Natural killer cell (primary cell): ENCODE measurements at places on chromosomes 1 and 21. TPM values are rescaled to one million over a fixed set of nuclear protein-coding genes. Genes with fewer than 3 reads are reported as not detected.

RPE65 gene
- total RNA-seq, result not detected

PROK1 gene
- not detected for total RNA-seq

OR6K2 gene
- not detected for total RNA-seq

ZNF648 gene
- not detected for total RNA-seq

FCRLB gene
- total RNA-seq, result 6.2 TPM

AXDND1 gene
- total RNA-seq, result 2.0 TPM

PRDM16 gene
- 0.25 TPM for total RNA-seq

PPIAL4G gene
- 0.50 TPM for total RNA-seq

LGALS8 gene
- 129 TPM for total RNA-seq

NMNAT2 gene
- not detected for total RNA-seq

SERTAD4 gene
- total RNA-seq, result not detected

CA6 gene
- total RNA-seq, result not detected

CR1 gene
- total RNA-seq, result 2.6 TPM

FAM72C gene
- not detected for total RNA-seq

PADI2 gene
- 0.88 TPM for total RNA-seq

MROH9 gene
- not detected for total RNA-seq

AMY1B gene
- not detected for total RNA-seq

IFNAR2 gene
- total RNA-seq, result 70.9 TPM

PLA2G4A gene
- total RNA-seq, result 0.45 TPM

EFNA1 gene
- total RNA-seq, result 1.9 TPM

RGS16 gene
- total RNA-seq, result 9.6 TPM

SPATA1 gene
- total RNA-seq, result 0.63 TPM

ATAD3C gene
- total RNA-seq, result 2.2 TPM

AADACL3 gene
- not detected for total RNA-seq

MANEAL gene
- total RNA-seq, result 2.4 TPM

SELP gene
- total RNA-seq, result 2.5 TPM

SYCP1 gene
- total RNA-seq, result not detected

CAMK1G gene
- total RNA-seq, result not detected

CD84 gene
- 56.7 TPM for total RNA-seq

CHRM3 gene
- not detected for total RNA-seq

SUSD4 gene
- total RNA-seq, result not detected

TAF5L gene
- 32.7 TPM for total RNA-seq

KCNH1 gene
- total RNA-seq, result not detected

DEPDC1 gene
- not detected for total RNA-seq

PIGV gene
- 35.2 TPM for total RNA-seq

FAM72B gene
- 0.40 TPM for total RNA-seq

USP25 gene
- 76.4 TPM for total RNA-seq

ATP1A1 gene
- total RNA-seq, result 134 TPM

CNR2 gene
- 12.0 TPM for total RNA-seq

GJA8 gene
- not detected for total RNA-seq

ARTN gene
- not detected for total RNA-seq

CYP4B1 gene
- not detected for total RNA-seq

C1QA gene
- 3.9 TPM for total RNA-seq

RBBP4 gene
- total RNA-seq, result 199 TPM

CD5L gene
- total RNA-seq, result not detected

OR2L8 gene
- 1.1 TPM for total RNA-seq

S100A14 gene
- total RNA-seq, result not detected

ENO1 gene
- total RNA-seq, result 299 TPM

TUT4 gene
- 124 TPM for total RNA-seq

LY9 gene
- total RNA-seq, result 47.1 TPM

TCHH gene
- total RNA-seq, result not detected

RXFP4 gene
- total RNA-seq, result not detected

SLAMF1 gene
- total RNA-seq, result 1.1 TPM

MAN1C1 gene
- 7.1 TPM for total RNA-seq

CACHD1 gene
- total RNA-seq, result not detected
